ENCODE measurements at places on chromosomes 16 and 17. TPM values are rescaled to one million over a fixed set of nuclear protein-coding genes. Genes with fewer than 3 reads are reported as not detected.

- no peaks in the 10 kb centered on the region for H3K4me1 ChIP-seq
- no peak for DNase-seq
- no peak overlapping the region for H3K27ac ChIP-seq
- no peak overlapping the region for H3K4me3 ChIP-seq
Measured at GRCh38 chr17:27649929-27650328, 18.9 kb downstream of the LGALS9 start.

The CDRT15L2 gene
- total RNA-seq = not detected

- H3K27ac ChIP-seq = no peak overlapping the region
- H3K27me3 ChIP-seq = peaks cover 22% of the 10 kb centered on the region
- no peak overlapping the region for H3K4me3 ChIP-seq
- no peak for DNase-seq
- no peaks in the 10 kb centered on the region for H3K36me3 ChIP-seq
- H3K4me1 ChIP-seq = no peaks in the 10 kb centered on the region
Measured at GRCh38 chr17:46876353-46876887, 25.0 kb downstream of the WNT9B start.

DNA sequence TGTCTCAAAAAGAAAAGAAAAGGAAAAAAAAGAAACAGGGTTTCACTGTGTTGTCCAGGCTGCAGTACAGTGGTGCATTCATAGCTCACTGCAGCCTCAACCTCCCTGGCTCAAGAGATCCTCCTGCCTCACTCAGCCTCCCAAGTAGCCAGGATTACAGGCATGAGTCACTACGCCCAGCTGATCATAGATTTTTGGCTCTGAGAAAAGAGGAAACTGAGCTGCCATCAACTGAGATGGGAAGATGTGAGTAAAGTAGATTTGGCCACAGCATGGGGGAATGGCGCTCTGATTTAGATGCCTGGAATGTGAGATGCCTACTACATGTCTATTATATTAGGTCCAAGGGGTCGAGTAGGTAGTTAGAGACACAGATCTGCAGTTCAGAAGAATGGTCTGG, 5.9 kb upstream of the NAGS start:
- H3K27me3 ChIP-seq = no peaks in the 10 kb centered on the region
- H3K4me3 ChIP-seq = no peak overlapping the region
- H3K4me1 ChIP-seq = peaks cover 24% of the 10 kb centered on the region
- no peaks in the 10 kb centered on the region for H3K36me3 ChIP-seq
- no peak for DNase-seq
- H3K27ac ChIP-seq = no peak overlapping the region

- peak; percentile 90 for DNase-seq
- H3K36me3 ChIP-seq = no peaks in the 10 kb centered on the region
- peaks cover 43% of the 10 kb centered on the region for H3K4me1 ChIP-seq
- H3K4me3 ChIP-seq = no peak overlapping the region
- H3K27me3 ChIP-seq = no peaks in the 10 kb centered on the region
Measured at GRCh38 chr16:24645739-24646645, 83.5 kb upstream of the TNRC6A start.
